NCI-H1694 treated with DMSO at 0.1 percent for 48 hours (cell line): ENCODE measurements at places on chromosomes 7 and 10.
A peak's percentile ranks its signal among the peaks of the same experiment; 100 is the strongest.

GRCh38 chr10:98924526-98924925 lies 311.1 kb downstream of the HPSE2 start:
- DNase-seq, result peak; percentile 37

- DNase-seq, result no peak
Observed at GRCh38 chr10:95414844-95415485, 124.2 kb upstream of the PDLIM1 start.

- DNase-seq, result no peak
Observed at GRCh38 chr7:47143339-47143738, 438.6 kb downstream of the TNS3 start.

DNA sequence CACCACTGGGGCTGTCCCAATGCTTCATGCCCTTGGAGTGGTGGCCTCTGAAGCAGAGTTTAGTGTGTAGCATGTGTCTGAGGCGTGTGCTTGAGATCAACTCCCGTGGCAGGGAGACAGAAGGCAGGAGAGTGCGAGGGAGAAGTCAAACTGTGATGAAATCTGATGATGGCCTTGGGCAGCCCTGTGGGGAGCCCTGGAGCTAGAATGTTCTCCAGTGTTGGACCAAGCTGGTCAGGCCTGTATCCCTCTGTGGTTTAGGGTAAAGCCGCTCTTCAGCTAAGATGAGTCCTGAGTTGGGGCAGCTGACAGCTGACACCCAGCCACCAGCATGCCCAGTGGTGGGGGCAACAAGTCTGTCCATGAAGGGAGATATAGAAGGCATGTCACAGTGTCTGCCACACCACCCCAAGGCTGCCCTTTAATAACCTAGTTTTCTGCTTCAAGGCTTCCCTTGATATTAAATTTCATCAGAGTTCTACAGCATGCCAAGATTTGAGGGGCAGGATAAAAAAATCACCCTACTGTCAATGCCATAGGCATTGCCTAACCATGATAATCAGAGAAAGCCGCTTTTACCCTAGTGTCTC lies 170.5 kb upstream of the SVIL start:
- no peak for DNase-seq

GRCh38 chr7:124257638-124258308 lies 224.9 kb upstream of the TMEM229A start:
- DNase-seq, result no peak

GRCh38 chr7:98621573-98622482 lies 4.7 kb downstream of the NPTX2 start:
- DNase-seq, result no peak

DNA sequence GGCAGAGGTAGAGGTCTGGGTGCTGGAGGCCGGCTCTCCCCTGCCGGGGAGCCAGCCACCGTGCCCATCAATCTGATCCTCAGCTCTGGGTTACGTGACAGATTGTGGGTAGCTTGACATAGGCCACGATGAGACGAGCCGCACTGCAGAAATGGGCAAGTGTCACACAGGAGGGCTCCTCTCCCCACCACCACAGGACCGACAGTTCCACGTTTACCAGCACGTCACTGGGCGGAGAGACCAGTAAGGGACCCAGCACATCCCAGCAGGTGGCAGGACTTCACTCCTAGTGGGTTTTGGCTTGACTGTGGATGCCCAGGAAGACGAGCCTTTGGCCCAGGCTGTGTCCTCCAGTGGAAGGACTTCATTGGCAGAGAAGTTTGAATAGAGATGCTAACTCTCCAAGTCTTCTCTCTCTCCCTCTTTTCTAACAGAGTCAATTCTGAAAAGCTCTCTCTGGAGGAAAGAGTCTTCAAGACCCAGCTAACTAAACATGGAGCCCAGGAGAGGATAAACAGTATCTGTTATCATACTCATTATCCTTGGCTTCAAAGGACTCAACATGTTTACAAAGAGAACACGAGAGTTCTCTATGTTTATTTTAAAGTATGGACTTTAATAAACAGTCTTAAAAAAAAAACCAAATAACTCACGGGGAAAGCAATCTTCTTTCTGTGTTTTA lies 129.3 kb upstream of the JCAD start:
- no peak for DNase-seq

- DNase-seq, result no peak
Observed at GRCh38 chr7:39608278-39608677, 15.1 kb upstream of the RALA start.

- no peak for DNase-seq
Observed at GRCh38 chr10:129102906-129103693, 363.9 kb upstream of the MGMT start.

- DNase-seq, result no peak
Observed at GRCh38 chr7:151051108-151051507, 2.8 kb downstream of the ASIC3 start.
